Heart right ventricle (tissue), 16 donors: ENCODE measurements at places on chromosomes 12 and 14. TPM values are rescaled to one million over a fixed set of nuclear protein-coding genes. Genes with fewer than 3 reads are reported as not detected.

GRCh38 chr14:89417465-89418225 lies 612 bp upstream of the FOXN3 start:
- H3K4me3 ChIP-seq = peak overlapping the region; percentile 71
- no peaks in the 10 kb centered on the region for H3K27me3 ChIP-seq
- H3K36me3 ChIP-seq = no peaks in the 10 kb centered on the region
- peak; percentile 61 for DNase-seq
- peaks cover 28% of the 10 kb centered on the region for H3K4me1 ChIP-seq

The ALDH6A1 gene
- 11.3 TPM for polyA plus RNA-seq

- H3K27me3 ChIP-seq = peaks cover 33% of the 10 kb centered on the region
- no peak overlapping the region for H3K27ac ChIP-seq
- no peaks in the 10 kb centered on the region for H3K36me3 ChIP-seq
- no peak for DNase-seq
- H3K4me1 ChIP-seq = no peaks in the 10 kb centered on the region
These were observed 49.4 kb downstream of the SLC8A3 start for GRCh38 chr14:70139384-70139783.

DNA sequence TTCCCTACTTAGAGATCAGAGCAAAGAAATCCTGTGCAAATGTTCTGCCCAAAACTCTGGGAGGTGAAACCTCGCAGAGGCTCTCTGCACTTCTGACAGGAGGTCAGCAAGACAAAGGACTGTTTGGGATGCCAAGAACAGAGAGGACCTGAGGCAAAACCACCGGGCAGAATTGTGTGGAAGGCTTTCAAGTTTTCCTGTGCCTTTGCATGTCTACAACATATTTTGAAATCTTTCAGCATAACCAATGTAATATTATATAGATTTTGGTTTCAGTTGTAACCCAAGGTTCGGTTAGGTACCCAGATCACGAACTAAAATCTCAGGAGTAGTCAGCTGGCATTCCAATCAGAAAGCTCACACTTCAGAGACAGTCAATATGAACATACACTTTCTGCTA lies 99.4 kb upstream of the PLEKHA5 start:
- no peaks in the 10 kb centered on the region for H3K4me1 ChIP-seq
- no peaks in the 10 kb centered on the region for H3K36me3 ChIP-seq
- no peak for DNase-seq
- H3K27ac ChIP-seq = no peak overlapping the region
- no peak overlapping the region for H3K4me3 ChIP-seq

GRCh38 chr12:132389526-132390286 lies 60.3 kb upstream of the GALNT9 start:
- no peaks in the 10 kb centered on the region for H3K36me3 ChIP-seq
- no peak overlapping the region for H3K27ac ChIP-seq
- DNase-seq = no peak
- H3K27me3 ChIP-seq = peaks cover 26% of the 10 kb centered on the region
- H3K4me3 ChIP-seq = no peak overlapping the region

DNA sequence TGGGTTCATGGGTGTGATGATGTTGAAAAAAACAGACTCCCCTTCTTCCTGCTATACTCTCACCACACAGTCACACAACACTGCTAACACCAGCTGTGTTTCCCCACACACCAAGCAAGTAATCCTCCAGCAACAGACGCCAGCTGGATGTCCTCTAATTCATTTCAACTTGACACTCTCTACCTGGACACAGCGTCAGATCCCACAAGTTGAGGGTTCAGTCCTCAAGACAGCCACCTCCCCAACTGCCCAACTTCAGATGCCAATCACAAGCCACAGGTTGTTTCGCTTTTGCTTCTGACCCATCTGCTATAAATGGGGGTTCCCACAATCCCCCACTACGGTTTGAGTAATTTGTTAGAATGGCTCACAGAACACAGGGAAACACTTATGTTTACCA lies 49.3 kb downstream of the TMEM30B start:
- H3K27ac ChIP-seq = no peak overlapping the region
- H3K4me3 ChIP-seq = no peak overlapping the region
- H3K36me3 ChIP-seq = no peaks in the 10 kb centered on the region
- H3K27me3 ChIP-seq = peaks cover 11% of the 10 kb centered on the region

GRCh38 chr12:105331805-105332251 lies 1.3 kb downstream of the C12orf75 start:
- DNase-seq = no peak
- peak overlapping the region; percentile 86 for H3K4me3 ChIP-seq
- H3K27me3 ChIP-seq = peaks cover 5% of the 10 kb centered on the region
- no peak overlapping the region for H3K27ac ChIP-seq
- H3K36me3 ChIP-seq = no peaks in the 10 kb centered on the region
- H3K4me1 ChIP-seq = peaks cover 11% of the 10 kb centered on the region

DNA sequence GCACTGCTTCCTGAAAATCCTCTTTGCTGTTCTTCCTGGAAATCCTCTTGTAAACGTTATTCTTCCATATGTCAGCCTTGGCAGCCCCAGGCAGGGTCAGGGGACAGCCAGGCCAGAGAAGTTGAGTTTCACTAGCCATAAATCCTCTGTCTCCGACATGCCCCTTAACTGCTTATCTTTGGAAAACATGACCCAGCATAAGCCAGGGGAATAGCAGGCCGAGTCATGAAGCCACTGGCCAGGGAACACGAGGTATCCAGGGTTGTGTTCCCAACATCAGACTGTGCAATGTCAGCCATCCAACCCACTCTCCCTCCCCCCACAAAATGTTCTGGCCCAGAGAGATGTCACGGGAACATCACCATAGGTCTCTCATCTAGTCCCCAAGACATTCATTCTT lies 453.9 kb downstream of the MED13L start:
- no peak overlapping the region for H3K4me3 ChIP-seq
- H3K27ac ChIP-seq = no peak overlapping the region
- no peaks in the 10 kb centered on the region for H3K4me1 ChIP-seq
- no peaks in the 10 kb centered on the region for H3K27me3 ChIP-seq
- H3K36me3 ChIP-seq = no peaks in the 10 kb centered on the region
- DNase-seq = no peak
